ENCODE measurements at places on chromosomes 16 and 17. TPM values are rescaled to one million over a fixed set of nuclear protein-coding genes. Genes with fewer than 3 reads are reported as not detected.

MON1B gene
- total RNA-seq = 49.5 TPM

LAT gene
- total RNA-seq = 6.2 TPM

- H3K4me3 ChIP-seq = no peak overlapping the region
- H3K4me1 ChIP-seq = peaks cover 22% of the 10 kb centered on the region
- H3K27me3 ChIP-seq = no peaks in the 10 kb centered on the region
- no peak overlapping the region for H3K27ac ChIP-seq
Observed at GRCh38 chr17:43482103-43483012, 1.4 kb upstream of the DHX8 start.

- H3K27me3 ChIP-seq = no peaks in the 10 kb centered on the region
- peaks cover 16% of the 10 kb centered on the region for H3K36me3 ChIP-seq
- no peak overlapping the region for H3K27ac ChIP-seq
- H3K4me3 ChIP-seq = no peak overlapping the region
- peak; percentile 49 for DNase-seq
- H3K4me1 ChIP-seq = peaks cover 16% of the 10 kb centered on the region
Observed at GRCh38 chr16:50671644-50672260, 9.4 kb downstream of the SNX20 start.

DNA sequence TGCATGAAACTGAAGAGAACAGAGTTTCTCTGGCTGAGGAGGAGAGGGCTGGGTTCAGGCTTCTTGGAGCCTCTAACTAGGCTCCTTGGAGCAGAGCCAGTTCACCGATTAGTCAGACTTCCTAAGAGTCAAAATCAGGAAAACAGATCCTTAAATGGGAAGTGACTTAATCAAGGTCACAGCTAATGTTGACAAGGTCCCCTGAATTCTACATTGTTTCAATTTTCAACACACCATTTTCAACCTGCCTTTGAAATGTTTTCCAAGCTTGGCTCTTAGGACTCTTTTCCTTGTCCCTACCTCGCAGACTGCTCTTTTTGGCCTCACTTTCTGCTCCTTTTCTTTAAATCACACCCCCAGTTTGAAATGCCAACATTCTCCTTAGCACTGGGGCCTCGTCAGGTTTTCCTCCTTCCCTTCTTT, 16.3 kb downstream of the MYL4 start:
- no peak overlapping the region for H3K4me3 ChIP-seq
- no peak overlapping the region for H3K27ac ChIP-seq
- H3K27me3 ChIP-seq = peaks cover 10% of the 10 kb centered on the region
- DNase-seq = no peak

DNA sequence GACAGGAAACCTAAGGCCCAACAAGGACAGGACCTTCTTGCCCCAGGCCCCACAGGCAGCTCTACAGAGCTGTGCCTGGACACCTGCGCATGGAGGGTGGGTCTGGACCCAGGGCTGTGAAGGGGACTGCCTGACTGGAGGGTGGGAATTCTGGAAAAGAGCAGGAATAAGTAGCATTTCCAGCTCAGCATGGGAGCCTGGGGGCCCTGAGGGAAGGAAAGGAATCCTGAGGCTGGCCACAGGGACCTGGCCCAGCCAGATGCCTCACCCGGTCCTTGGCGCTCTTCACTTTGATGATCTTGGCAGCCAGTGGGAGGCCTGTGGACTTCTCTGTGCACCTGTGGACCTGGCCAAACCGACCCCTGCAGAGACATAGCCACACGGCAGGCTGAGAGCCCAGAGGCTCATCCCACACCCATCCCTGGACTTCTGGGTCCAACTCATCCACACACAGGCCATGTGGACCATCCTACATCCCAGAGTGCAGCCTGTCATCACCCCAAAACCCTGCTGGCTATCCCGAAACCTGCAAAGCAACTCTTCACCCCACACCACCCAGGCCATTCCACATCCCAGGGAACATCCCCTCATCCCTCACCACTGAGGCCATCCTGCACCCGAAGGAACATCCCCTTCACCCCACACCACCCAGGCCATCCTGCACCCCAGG, 18.7 kb downstream of the MYLK3 start:
- no peaks in the 10 kb centered on the region for H3K36me3 ChIP-seq
- H3K27me3 ChIP-seq = no peaks in the 10 kb centered on the region
- no peak overlapping the region for H3K27ac ChIP-seq

DNA sequence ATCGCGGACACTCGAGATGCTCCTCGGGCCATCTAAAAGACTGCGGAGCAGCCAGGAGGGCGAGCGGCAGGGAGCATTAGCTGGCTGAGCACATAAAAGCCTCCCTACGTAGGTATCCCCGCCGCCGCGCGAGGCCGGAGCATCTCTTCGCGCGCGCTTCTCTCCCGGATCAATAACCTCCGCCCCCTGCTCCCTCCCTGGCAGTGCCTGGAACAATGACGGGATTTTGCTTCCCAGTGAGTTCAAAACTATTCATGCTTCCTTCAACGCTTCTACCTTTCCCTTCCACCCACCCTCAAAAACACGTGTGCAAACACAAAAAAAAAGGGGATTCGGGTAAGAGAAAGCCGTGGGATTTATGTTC, 984 bp downstream of the CENPV start:
- peak overlapping the region; percentile 99 for H3K4me3 ChIP-seq
- H3K27me3 ChIP-seq = no peaks in the 10 kb centered on the region
- peaks cover 14% of the 10 kb centered on the region for H3K36me3 ChIP-seq

- H3K27ac ChIP-seq = peak overlapping the region; percentile 62
- peaks cover 22% of the 10 kb centered on the region for H3K36me3 ChIP-seq
- no peak for DNase-seq
- H3K27me3 ChIP-seq = no peaks in the 10 kb centered on the region
- no peak overlapping the region for H3K4me3 ChIP-seq
- no peaks in the 10 kb centered on the region for H3K4me1 ChIP-seq
Observed at GRCh38 chr16:89905511-89906139, 13.0 kb upstream of the MC1R start.

GRCh38 chr17:5499476-5500231, 13.3 kb downstream of the MIS12 start:
- H3K27me3 ChIP-seq = peaks cover 37% of the 10 kb centered on the region
- peak overlapping the region; percentile 99 for H3K4me3 ChIP-seq
- peaks cover 5% of the 10 kb centered on the region for H3K36me3 ChIP-seq
- DNase-seq = peak; percentile 29
- peaks cover 27% of the 10 kb centered on the region for H3K4me1 ChIP-seq
- no peak overlapping the region for H3K27ac ChIP-seq

All from neural crest cell (in vitro differentiated cells).